Endodermal cell (in vitro differentiated cells): ENCODE measurements at places on chromosomes 3 and 15. TPM values are rescaled to one million over a fixed set of nuclear protein-coding genes. Genes with fewer than 3 reads are reported as not detected.

GRCh38 chr3:120823156-120823555 is 80.6 kb downstream of the GTF2E1 start:
- DNase-seq: no peak

DNA sequence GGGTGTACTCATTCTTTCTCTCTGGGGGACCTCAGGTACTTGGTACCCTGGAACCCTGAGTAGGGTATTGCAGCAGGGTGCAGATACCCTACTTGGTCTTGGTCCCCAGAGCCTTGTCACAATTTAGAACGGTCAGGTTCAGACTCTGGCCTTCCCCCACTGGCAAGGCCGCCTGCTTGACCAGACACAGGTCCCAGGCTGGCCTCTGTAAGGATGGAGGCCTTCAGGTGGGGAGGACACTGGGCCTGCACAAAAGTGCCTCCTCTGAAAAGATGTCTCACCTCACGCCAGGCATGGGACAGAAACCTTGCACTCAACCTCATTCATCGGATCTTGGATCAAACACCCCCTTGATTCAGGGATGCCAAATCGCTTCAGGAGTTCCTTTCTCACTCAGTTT is 158.4 kb downstream of the KLF13 start:
- no peak for DNase-seq

- DNase-seq: no peak
These were observed 38.1 kb downstream of the CTDSPL start for GRCh38 chr3:37899711-37900306.

DNA sequence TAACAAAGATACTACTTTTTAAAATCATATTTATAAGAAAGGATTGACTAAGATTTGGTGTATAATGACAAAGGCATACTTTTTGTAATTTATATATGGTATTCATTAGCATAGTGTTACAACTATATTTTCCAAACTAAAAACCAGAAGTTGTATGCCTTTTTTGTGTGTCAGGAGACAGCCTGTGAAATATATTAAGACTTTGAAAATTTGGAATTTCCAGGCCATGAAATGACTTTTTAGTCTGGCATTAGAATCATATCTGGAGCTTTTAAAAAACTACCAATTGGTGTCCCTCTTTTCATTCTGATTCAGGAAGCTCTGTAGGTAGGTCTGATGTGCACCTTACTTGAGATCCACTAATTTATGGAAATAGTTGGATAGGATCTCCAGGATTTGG is 41.9 kb downstream of the CALML4 start:
- DNase-seq: no peak

GRCh38 chr3:89108291-89108550 is 800 bp downstream of the EPHA3 start:
- DNase-seq: no peak

DNA sequence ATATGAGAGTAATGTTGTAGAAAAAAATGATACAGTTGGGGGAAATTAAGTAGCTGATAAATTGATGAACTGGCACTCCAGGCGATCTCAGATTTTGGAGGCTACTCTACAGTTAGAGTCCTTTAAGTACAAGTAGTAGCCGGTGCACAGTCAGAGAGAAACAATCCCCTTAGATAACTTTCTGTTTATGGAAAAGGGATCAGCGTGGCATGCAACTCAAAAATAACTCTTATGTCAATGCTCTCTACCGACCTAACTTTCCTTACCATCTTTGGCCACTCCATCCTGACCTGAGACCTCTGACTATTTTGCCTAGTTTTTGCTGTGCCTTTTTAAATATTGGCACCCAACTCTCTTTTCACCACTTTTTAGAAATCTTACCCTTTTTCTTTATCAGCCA is 299.6 kb downstream of the UNC13C start:
- no peak for DNase-seq

Gene NANOGP8
- 1.5 to 12.3 TPM (median 2.1 TPM) in 3 replicates for total RNA-seq

DNA sequence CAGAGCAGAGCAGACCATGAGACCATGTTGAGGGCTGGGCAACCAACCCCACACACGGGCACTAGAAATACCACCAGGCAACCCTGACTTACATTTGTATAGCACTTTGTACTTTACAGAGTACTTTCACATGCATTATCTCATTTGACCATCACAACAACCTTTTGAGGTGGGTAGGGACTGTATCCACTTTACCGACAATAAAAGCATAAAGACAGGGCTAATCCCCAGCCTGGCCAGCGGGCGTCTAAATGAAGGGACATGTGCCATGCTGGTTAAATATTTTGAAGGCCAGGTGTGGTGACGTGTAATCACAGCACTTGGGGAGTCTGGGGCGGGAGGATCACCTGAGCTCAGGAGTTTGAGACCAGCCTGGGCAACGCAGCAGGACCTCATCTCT is 23.6 kb downstream of the RASGRP1 start:
- no peak for DNase-seq

Gene SERPINI2
- total RNA-seq: 0.45 TPM in 1 of 2 replicates, not detected in the other

- no peak for DNase-seq
These were observed 11.6 kb downstream of the TMEM212 start for GRCh38 chr3:171854649-171855305.

Gene TMCO5A
- not detected in 2 replicates for total RNA-seq

GRCh38 chr3:9122732-9123364 is 126.6 kb downstream of the SRGAP3 start:
- DNase-seq: no peak

Gene IQCH
- total RNA-seq: 5.7 and 6.2 TPM in 2 replicates

- no peak for DNase-seq
These were observed 28.3 kb downstream of the CCDC32 start for GRCh38 chr15:40536501-40536900.

- no peak for DNase-seq
These were observed 66.8 kb upstream of the BCHE start for GRCh38 chr3:165903885-165904630.

Gene ISL2
- total RNA-seq: 0.27 and 0.51 TPM in 2 replicates

GRCh38 chr3:112366522-112366921 is 33.6 kb downstream of the CD200 start:
- DNase-seq: no peak

DNA sequence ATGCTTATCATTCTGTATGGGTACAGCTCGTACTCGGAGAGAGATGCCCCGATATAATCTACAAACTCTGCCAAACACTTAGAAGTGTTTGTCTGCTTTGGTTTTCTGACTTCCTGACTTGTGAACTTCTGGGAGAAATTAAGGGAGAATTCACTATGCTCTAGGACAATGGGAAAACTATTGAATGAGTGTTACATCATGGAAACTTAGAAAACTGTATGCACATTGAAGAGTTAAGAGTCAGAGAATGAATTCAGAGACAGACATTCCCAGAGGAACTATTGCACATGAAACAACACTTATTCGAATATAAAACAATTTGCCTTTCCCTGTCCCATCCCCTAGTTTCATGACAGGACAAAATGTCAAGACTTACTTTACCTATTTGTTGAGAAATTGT is 57.8 kb downstream of the DTWD1 start:
- DNase-seq: no peak

GRCh38 chr3:3648988-3649679 is 150.1 kb upstream of the LRRN1 start:
- no peak for DNase-seq

DNA sequence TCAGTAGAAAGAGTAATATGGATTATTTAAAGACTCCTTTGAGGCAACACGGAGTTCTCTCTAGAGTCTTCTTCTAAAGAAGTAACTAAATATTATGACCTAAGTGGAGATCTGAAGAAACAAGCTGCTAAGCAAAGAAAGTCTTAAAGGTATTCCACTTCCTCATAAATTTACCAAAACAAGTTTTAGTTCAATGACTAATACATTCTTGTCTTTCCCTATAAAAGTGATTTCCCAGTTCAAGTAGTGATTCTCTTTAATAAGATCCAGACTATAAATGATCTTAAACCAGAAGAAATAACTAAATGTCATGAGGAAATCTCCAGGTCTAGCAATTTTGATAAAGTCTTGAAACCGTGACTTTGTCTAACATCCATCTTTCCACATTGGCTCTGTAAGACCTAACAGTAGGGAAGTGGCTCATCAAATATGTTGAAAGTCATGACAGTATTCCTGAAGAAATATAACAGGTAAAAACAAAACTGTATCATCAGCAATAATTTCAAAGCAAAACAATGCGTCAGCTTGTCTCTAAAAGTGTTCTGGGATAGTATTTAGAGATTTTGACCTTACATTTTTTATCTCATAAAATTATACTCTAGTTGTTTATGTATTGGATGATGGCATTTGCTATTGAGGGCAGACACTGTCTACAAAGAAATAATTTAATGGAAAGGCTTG is 51.8 kb upstream of the NEDD4 start:
- DNase-seq: no peak

GRCh38 chr3:67349551-67350174 is 304.7 kb downstream of the SUCLG2 start:
- no peak for DNase-seq
